ENCODE measurements at places on chromosomes 2 and 18. TPM values are rescaled to one million over a fixed set of nuclear protein-coding genes. Genes with fewer than 3 reads are reported as not detected.

Gene HAUS1
- total RNA-seq = 37.6 TPM

Gene LRP2
- total RNA-seq = not detected

Gene CD28
- not detected for total RNA-seq

Gene VWC2L
- not detected for total RNA-seq

Gene GAREM2
- total RNA-seq = 7.0 TPM

Gene KIAA2012
- not detected for total RNA-seq

Gene GRP
- not detected for total RNA-seq

Gene ENOSF1
- 18.4 TPM for total RNA-seq

Gene ZNF519
- total RNA-seq = 1.9 TPM

Gene STARD6
- total RNA-seq = not detected

Gene SLC5A7
- not detected for total RNA-seq

Gene CCBE1
- total RNA-seq = 10.6 TPM

Gene RAB12
- total RNA-seq = 30.3 TPM

Gene UGT1A4
- total RNA-seq = 0.05 TPM

Gene GPR39
- total RNA-seq = 9.9 TPM

Gene LYPD6B
- not detected for total RNA-seq

Gene TTR
- not detected for total RNA-seq

Gene RAB6C
- total RNA-seq = not detected

Gene CREG2
- total RNA-seq = 10.0 TPM

Gene C2orf92
- total RNA-seq = 1.1 TPM

Gene TUBA4B
- total RNA-seq = 0.26 TPM

Gene TEKT4
- not detected for total RNA-seq

Gene TWIST2
- 20.7 TPM for total RNA-seq

Gene FHL2
- total RNA-seq = 79.7 TPM

Gene REG3G
- not detected for total RNA-seq

Gene CCDC102B
- 0.42 TPM for total RNA-seq

Gene MSTN
- total RNA-seq = not detected
